Left ventricle myocardium inferior (tissue), 1 donor: ENCODE measurements at places on chromosomes 2 and 18. TPM values are rescaled to one million over a fixed set of nuclear protein-coding genes. Genes with fewer than 3 reads are reported as not detected.

Gene REEP1
- 30.2 TPM for total RNA-seq

Gene CAPN13
- total RNA-seq = not detected

Gene C2orf81
- total RNA-seq = 0.82 TPM

DNA sequence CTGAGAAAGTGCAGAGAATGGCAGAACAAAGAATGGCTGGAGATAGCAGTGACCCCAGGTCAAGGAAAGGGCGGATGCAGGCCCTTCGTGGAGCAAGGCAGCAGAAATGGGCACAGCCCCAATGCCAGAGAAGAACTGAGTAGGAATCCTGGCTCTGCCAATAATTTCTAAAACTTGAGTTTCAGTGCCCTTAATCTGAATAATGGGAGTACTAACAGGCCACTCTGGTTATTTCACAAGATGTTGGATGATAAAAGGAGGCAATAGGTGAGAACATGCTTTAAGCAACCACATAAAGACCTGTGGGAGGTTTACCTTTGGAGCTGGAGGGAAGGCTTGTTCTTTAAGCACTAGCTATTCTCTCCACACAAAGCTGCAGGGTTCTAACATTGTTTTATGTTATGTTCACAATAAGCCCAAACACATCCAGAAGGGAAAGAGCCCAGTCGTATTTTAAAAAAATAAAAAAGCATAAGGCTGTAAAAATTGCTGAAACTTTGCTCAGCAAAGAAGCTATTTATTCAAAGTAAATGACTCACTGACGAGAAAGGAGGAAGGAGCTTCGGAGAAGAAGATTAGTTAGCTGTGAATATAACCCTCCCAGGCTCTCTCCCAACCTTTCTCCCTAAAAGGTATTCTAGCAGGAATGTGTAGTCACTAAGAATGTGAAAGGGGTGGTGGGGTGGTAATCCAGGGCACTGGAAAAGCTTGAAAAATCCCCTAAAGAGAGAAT is 470.2 kb downstream of the TXNL1 start:
- DNase-seq = no peak

DNA sequence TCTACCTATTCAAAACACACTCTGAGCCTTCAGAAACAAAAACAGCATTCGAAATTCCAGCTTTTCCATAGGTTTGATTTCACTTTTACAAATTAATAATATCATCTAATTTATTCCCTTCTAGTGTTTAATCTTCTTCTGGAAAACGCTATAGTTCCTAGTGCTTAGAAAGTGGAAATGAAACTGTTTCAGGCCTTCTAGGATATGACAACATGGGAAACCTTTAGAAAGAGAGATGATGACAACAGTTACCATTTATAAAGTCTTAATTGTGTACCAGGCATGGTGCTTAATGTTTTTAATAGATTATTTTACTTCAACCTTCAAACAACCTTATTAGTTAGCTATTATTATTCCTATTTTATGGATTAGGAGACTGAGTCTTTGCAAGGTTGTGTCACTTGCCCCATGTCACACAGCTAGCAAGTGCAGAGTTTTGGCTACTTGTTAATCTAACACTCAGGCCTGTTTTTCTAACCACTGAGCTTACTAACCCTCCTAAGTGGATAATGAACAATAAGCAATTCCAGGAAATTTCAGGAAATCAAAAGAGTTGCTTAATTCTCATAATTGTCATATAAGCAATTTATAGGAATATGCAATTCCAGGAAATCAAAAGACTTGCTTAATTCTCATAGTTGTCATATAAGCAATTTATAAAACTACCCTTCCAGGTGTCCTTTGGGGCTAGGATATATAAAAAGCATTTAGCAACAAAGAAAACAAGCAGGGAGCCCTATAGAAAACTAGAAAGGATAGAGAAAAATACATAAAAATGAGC is 206.0 kb downstream of the ZNF521 start:
- DNase-seq = no peak

GRCh38 chr2:74513605-74514367 is 464 bp upstream of the TLX2 start:
- no peak for DNase-seq

- no peak for DNase-seq
These were observed 1.6 kb downstream of the WDR7 start for GRCh38 chr18:56652802-56653201.

GRCh38 chr2:14634489-14635390 is 2.2 kb downstream of the LRATD1 start:
- DNase-seq = peak; percentile 73

DNA sequence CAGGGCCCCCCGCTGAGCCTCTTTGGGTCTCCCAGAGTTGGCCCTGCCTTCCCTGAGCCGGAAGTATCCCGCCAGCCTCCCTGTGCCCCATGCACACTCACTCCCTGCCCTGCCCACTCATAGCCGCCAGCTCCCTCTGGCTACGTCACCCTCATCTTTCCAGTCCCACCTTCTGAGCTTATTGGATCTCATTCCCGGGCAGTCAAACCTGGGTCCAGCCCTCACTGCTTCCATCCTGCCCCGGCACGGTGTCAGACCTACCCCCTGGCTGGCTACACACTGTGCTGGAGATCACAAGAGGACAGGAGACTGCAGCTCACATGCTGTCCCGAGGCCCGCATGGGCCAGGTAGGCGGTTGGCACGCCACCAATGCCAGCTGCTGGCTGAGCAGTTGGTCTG is 147.2 kb downstream of the ASB1 start:
- DNase-seq = no peak

DNA sequence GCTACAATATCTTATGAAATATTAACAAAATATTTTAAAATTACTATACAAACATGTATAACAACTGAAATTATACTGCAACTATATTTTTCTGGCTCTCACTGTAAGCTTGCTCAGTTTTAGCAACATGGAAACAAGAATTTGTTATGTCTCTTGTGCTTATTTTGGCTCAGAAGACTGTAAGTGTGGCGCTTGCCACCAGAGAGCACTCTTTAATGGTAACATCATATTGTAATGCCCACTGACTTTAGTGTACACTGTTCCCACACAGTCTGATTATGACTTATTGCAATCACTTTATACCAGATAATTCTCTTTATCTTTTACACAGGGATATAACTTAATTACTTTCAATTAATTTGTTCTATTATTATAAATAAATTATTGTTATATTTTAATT is 1500.6 kb upstream of the TMEFF2 start:
- DNase-seq = no peak
